ENCODE measurements at places on chromosomes 6 and 20.

DNA sequence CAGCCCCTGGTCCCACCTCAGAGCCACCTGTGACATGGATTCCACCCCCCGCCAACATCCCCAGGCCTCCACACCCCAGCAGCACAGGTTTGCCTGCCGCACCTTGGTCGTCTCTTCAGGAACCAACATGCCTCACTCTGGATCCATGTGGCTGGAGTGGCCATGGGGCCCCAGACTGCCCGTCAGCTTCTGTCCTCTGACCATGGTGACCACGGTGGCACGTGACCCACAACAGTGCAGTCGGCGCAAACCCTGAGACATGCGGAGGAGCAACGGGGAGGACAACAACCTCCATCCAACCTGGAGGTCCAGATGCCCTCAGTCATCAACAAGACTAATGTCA lies 85.6 kb downstream of the ANKRD60 start:
- DNase-seq = no peak

GRCh38 chr6:74250161-74250818 lies 554.3 kb downstream of the CD109 start:
- no peak for DNase-seq

- no peak for DNase-seq
These were observed 54.4 kb upstream of the PBOV1 start for GRCh38 chr6:138272533-138273315.

DNA sequence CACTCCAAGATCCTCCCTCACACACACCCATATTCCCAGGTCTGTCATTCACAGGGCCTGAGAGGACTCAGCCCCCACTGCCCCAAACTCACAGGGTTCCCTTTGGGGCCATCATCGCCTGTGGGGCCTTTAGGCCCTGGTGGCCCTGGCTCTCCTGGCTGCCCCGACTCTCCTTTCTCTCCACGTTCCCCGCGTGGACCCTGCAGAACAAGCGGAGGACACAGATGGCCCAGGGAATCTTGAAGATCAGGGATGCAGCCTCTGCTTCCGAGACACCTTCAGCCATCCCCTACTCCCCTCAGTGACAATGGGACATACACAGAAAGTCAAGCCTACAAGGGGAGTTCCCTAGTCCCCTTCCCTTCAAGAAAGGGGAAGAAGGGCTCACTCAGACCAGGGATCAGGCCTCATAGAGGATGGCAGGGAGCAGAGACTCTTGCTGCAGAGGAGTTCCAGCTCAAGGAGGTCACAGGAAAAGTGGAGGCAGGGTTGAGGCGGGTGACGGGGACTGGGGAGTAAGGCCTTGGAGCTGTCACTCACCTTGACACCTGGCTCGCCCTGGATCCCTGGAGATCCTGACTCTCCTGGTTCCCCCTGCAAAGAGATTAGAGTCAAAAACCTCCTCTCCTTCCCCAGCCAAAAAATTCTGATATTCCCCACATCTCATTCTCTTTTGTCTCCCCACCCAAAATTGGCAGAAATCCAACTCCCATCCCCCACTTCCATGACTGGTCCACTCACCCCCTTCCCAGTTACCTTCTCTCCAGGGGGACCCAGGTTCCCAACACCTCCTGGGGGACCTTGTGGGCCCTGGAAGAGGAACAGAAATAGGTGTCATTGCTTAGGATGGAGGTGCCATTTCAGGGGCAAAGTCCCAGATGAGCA lies 22.7 kb downstream of the COL11A2 start:
- no peak for DNase-seq

DNA sequence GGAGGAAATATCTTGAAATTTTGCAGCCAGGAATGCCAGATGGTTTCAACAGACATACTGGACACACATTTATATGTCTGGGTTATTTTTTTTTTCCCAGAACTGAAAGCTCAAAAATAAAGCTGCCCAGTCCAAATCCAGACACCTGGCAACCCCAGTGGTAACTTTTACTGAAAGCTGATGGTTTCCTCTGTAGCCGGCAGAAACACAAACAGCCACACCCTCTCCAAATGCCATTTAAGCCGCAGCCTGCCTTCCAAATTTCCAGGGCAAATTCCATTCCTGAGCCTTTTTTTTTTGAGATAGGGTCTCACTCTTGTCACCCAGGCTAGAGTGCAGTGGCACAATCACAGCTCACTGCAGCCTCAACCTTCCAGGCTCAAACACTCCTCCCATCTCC lies 6.5 kb upstream of the PREX1 start:
- no peak for DNase-seq

DNA sequence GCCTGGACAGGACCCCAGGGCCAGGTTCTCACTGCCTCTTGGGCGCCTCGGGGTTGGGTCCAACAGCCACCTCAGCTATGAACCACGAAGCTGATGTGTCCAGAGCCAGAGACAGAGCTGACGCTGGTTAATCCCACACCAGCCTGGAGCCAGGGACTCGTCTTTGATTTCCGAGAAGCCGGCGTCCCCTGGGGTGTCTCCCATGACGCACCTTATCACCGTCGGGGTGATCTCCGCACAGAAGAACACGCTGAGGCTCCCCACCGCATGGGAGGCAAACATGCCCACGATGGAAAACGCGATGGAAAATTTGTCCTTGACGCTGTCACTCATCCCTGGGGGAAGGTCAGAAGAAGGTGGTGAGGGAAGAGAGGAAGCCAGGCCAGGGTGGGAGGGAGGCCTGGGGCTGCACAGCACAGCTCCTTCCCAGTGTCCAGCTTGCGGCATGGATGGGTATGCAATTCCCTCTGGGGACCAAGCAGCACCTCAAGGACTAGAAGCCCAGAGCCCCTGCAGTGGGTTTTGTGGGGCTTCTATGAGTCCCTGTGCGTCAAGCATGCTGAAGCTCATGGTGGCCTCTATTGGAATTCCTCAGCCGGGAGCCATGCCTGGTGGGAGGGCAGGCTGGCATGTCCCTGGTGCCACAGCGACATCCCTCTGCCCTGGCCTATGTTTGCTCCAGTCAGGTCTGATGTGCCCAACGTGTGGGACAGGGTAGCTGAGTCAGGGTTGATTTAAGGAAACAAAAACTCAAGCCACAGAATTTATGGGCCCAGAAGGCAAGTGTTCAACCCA lies 25.1 kb downstream of the PSMG4 start:
- no peak for DNase-seq

GRCh38 chr6:25057111-25057905 lies 121.5 kb upstream of the RIPOR2 start:
- no peak for DNase-seq

DNA sequence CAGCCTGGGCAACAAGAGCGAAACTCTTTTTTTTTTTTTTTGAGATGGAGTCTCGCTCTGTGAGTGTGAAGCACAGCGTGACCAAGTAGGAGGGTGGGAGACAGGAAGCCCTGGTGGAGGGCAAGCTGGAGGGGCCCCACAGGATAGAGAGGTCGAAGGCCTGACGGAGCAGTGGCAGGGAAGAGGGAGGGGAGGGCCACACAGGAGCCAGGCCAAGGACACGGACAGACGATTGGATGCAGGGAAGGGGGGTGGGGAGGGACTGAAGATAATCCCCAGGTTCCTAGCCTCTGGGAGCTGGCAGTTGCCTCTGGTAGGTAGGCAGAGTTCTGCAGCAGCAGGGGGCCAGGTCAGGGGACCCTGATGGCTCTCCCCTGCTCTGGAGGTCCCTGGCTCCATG lies 10.8 kb upstream of the GUCA1A start:
- DNase-seq = no peak

DNA sequence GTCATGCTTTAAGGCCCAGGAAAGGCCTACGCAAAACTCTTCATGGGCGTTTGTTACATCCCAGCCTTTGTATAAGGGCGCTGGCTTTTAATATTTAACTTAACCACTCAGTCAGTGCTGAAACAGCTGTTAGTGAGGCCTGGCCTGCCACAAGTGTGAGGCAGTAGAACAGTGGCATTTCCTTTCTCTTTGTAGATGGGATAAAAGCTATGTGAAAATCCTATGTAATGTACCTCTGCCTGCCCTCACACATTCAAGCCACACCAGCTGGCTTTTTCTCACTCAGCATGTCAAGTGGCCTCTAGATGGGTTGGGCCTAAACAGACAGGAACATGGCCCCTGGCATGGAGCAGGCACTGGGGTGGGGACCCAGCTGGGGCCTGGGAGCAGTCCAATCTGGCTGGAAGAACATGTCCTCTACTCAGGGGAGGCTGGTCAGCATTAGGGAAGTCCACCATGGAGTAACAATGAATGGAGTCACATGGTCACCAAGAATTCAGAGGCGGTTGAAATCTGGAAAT lies 20.7 kb downstream of the CGA start:
- DNase-seq = no peak

DNA sequence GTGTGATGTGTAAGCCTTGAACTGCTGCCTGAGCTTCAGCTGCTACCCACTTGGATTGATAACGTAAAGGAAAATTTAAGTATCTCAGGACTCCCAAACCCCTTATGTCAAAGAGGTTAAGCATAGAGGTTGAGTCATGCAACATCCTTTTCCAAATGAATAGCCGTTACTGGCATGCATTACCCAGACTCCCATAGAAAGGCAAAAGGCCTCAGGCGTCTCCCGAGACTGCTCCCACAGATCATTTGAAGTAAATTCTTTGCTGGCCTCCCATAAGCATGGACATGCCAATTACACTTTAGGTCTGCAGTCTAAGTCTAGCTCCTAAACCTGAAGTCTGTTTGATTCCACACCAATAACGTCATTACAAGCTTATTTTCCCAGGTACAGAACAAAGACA lies 14.7 kb downstream of the IPCEF1 start:
- DNase-seq = no peak

Data from stimulated activated CD4-positive, alpha-beta T cell treated with anti-CD3 and anti-CD28 coated beads, Interleukin-1b, Interleukin-23, amount 100 ng/mL, for 1 hour (primary cell).